ENCODE measurements at places on chromosomes 7 and 10. TPM values are rescaled to one million over a fixed set of nuclear protein-coding genes. Genes with fewer than 3 reads are reported as not detected.

GRCh38 chr7:132757783-132758182 lies 181.5 kb upstream of the PLXNA4 start:
- DNase-seq = no peak

- peak; percentile 59 for DNase-seq
Observed at GRCh38 chr7:17185690-17186070, 112.8 kb upstream of the AHR start.

- DNase-seq = no peak
Observed at GRCh38 chr7:82263920-82264782, 179.4 kb downstream of the CACNA2D1 start.

DNA sequence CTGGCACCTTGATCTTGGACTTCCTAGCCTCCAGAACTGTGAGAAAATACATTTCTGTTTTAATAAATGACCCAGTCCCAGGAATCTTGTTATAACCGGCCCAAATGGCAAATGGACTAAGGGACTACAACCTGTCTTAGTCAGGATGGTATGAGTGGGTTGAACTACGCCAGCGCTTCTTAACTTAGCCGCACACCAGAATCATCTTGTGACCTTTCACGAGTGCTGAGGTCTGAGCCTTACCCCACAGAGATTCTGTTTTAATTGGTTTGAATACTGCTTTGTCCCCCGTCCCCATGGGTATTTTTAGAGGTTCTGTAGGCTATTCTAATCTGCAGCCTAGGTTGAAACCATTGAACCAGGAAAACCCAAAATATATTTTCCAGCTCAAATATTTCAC lies 48.0 kb downstream of the PFKFB3 start:
- no peak for DNase-seq

DNA sequence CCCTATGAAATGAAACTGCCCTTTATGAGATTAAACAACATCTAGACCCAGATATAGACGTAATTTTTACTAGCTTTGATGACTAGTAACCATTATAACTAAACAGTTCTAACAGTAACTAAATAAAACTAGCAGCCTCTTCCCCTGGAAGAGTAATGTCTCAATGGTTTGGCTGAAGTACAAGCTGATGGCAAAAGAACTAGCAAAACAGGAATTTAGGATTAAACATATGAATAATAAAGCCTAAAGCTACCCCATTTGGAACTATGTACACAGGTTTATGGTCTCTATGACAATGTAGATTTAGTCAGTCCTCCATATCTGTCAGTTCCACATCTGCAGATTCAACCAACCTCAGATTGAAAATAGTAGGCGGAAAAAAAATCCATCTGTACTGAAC lies 6.4 kb downstream of the DPY19L1 start:
- DNase-seq = no peak

DNA sequence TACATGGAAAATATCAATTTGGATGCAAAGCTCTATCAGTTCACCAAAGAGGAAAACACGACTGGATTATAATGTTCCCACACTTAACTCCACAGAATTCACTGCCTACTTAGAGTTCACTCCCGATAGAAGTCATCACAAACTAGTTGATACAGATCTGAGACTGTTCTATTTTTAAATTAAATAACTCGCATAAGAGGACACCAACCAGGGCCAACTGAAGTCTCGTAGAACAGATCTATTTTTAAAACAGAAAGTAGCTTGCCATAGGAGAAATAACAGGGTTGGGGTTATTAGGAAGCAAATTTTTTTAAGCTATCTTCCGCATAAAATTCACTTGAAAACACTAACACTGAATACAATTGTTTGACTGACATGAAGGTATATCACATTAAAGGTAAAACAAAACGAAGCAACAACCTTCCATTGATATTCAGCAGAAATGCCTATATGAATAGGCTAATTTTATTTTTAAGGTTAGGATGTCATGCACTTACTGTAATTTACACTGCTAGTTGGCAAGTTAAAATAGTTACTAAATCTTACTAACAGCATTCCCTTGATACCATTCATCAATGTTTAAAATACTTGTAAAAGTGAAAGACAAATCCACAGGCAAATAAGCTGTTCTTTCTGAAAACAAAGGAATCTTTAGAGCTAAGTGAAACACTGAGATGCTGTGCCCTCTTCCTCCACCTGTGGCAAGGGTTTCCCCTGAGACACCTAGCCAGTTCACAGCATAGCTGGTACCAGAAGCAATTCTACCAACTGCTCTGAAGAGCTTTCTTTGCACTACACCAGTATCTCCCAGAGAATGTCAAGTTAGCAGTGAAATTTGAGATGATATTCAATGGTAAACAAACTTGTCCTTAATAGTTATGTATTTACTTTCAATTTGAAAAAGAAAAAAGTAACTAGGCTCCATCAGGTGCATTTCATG lies 186.7 kb upstream of the ANK3 start:
- no peak for DNase-seq

The AHR gene
- total RNA-seq = 10.3 TPM

GRCh38 chr7:15326044-15326644 lies 235.7 kb downstream of the AGMO start:
- DNase-seq = no peak

DNA sequence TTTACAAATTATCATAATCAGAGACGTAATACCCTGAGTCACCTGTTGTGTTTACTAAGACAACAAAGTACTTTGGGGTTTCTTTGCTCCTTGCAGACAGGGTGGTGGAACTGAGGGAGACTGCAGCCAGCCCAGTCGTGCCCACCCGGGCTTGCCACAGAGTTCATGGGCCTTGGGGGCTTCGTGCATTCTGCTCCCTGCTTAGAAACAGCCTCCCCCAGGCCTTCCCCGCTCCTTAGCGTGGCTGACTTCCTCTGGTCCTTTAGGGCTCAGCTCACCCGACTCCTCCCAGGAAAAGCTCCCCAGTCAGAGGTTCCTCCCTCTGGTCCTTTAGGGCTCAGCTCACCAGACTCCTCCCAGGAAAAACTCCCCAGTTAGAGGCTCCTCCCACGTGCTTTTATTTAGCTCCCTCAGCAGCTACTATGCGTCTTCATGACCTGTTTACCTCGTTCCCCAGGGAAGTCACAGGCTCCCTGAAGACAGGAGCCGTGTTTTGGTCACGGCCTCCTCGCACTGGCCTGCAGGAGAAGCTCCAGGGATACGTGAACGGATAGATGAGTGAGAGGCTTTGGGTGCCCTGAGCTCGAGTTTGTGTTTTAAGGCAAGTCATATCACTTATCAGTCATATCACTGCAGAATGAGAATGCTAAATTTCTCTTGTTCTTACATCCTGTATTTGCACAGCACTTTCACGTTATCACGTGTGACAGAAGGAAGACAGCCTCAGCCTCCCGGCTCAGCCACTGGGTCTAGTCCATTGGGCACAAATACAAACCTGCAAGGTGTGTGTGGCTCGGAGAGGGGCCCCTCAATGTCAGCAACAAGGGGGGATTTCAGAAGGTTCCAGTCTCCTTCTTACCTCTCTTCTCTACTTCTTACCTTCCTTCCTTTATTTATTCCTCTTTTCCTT lies 52.7 kb upstream of the VIPR2 start:
- DNase-seq = peak; percentile 8

- DNase-seq = no peak
Observed at GRCh38 chr7:138698281-138698680, 2.9 kb downstream of the SVOPL start.

The SKAP2 gene
- 24.7 TPM for total RNA-seq

The SPDYE8 gene
- total RNA-seq = not detected

GRCh38 chr10:33556620-33557019 lies 222.2 kb upstream of the NRP1 start:
- no peak for DNase-seq

DNA sequence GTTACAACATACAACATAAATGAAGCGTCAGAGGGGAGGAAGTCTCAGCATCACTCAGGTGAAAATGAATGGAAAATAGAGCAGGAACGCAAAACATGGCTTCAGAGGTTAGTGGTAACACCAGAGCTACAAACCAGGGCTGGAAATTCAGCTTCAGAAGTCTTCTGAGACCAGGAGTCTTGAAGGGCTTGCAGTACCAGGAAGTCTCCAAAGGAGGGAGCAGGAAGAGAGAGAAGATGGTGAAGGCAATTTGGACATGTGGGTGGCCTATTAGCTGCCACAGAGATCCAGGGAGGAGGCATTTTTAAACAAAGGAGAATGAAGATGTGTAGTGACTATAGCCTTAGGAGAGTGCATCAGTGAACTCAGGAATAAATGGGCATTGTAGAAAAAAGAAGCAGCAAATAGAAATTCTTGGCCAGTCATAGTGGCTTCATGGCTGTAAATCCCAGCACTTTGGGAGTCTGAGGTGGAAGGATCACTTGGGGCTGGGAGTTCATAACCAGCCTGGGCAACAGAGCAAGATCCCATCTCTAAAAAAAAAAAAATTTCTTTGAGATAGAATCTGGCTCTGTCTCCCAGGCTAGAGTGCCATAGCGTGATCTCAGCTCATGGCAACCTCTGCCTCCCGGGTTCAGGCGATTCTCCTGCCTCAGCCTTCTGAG lies 9.3 kb upstream of the TET1 start:
- no peak for DNase-seq

DNA sequence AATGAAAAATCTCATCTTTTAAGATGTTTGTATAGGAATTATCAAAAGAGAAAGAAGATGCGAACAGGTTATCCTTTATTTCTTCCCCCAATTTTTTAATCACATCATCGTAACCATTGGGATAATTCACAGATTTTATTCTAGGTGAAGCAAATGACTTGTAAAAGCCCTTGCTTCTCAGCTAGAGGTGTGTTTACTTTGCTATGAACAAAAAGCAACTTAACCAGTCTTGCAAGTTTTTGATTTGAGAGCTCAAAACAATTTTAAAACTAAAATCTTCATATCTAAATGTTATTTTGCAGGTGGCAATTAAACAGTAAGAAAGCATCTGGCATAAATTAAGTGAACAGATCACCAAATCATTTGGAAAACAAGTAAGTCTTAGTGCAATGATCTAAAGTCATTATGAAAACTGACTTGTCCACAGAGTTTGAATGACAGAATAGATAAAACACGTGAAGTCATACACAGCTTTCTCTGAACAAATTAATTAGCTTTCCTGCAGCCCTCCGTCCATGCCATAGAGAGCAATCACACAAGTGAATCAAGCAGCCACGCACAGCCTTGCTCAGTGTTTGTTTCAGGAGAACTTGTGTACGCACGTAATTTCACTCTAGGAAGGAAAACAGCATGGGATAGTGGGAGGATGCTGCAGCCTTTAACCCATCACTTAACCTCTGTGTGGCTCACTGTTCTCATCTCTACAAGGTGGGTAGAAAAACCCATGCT lies 85.0 kb upstream of the ZNF800 start:
- no peak for DNase-seq

DNA sequence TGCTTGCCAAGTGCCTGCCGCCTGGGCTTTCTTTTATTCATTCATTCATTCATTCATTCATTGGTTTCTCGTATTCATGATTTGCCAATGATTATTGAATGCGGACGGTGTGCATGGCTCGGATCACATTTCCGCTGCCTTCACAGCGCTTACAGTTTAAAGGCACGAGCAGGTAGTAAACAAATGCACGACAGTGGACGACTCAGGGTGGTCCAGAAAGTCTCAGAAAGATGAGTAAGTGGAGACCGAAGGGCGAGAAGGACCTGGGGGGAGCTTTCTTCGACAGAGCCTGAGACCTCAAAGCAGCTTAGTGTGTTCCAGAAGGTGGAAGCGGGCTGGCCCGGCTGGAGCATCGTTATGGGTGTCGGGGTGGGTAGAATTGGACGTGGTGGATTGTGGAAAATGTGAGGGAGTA lies 506 bp downstream of the MCM10 start:
- no peak for DNase-seq

DNA sequence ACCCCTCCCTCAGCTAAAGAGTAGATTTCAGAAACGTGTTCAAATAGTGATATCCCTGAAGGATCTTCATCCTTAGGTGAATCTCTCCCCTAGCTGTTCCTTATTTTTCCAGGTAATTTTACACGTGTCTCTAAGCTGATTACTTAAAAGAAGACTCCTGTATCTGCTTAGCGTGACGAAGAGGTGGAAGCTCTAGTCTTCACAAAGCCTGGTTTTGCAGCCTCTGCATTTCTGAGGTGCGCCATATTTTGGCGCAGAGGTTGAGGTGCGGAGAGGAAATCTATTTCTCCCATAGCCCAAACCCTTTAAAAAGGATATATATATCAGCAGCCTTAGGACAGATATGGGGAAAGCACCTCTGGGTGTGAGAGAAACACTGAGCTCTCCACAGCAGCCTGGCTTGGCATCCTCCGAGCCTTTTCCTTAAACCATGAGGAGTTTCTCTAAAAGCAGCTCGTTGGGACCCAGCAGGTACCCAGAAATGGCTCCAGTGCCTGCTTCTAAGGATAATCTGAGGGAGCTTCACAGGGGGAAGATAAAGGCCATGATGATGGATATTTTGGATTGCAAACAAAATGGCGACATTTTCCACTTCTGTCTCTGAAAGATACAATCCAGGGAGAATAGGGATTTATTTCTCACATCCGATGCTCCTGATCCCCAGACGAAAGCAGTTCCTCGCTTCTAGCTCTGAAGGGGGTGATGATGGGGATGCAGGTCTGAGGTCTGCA lies 3.0 kb upstream of the HOXA2 start:
- no peak for DNase-seq

GRCh38 chr7:85167636-85168035 lies 19.2 kb downstream of the SEMA3D start:
- DNase-seq = no peak

DNA sequence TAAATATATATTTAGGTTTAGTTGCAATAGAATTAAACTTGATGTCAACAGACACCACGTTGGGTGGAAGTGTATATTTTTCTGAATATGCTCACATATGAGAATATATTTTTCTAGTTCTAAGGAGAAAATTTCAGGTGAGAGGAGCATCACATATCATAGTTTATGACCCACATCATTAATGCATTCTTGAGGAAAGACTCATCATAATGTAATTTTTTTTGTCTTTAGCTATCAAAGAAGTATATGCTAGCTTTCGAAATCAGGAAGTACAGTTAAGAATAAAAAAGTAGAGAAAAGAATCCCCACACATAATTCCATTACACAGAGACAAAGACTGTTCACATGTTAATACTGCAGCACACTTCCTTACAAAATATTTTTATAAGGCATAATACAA lies 30.4 kb downstream of the A1CF start:
- DNase-seq = no peak

The PRKCQ gene
- total RNA-seq = 0.97 TPM

- no peak for DNase-seq
Observed at GRCh38 chr10:22624287-22624738, 90.1 kb downstream of the PIP4K2A start.

DNA sequence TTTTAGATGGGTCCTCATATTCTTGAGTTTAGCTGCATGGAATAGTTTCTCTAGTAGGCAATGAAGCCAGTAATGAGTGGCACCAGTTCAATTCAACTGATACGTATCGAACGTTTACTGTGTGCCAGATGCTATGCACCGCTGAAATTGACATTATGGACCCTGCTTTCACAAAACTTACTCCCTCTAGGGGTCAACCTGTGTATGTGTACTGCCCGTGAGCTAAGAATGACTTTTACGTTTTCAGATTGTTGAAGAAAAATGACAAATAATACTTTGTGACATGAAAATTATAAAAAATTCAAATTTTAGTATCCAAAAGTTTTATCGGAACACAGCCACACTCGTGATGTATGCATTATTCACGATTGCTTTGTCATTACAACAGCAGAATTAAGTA lies 95.5 kb downstream of the ZMYND11 start:
- no peak for DNase-seq

The TEX47 gene
- total RNA-seq = not detected

The SPDYE5 gene
- not detected for total RNA-seq

The H2AZ2 gene
- 212 TPM for total RNA-seq

Measured in GM12878 (cell line).